Activated CD8-positive, alpha-beta T cell treated with anti-CD3 and anti-CD28 coated beads for 36 hours (primary cell): ENCODE measurements at places on chromosomes 1 and 21. TPM values are rescaled to one million over a fixed set of nuclear protein-coding genes. Genes with fewer than 3 reads are reported as not detected.

The DAB1 gene
- not detected for total RNA-seq

The FNDC5 gene
- total RNA-seq, result not detected

- peaks cover 20% of the 10 kb centered on the region for H3K4me1 ChIP-seq
- H3K36me3 ChIP-seq, result peaks cover 31% of the 10 kb centered on the region
- peak overlapping the region; percentile 94 for H3K27ac ChIP-seq
- H3K4me3 ChIP-seq, result peak overlapping the region; percentile 94
- peak; percentile 32 for DNase-seq
Observed at GRCh38 chr1:160284220-160284781, 632 bp downstream of the PEX19 start.

- H3K36me3 ChIP-seq, result peaks cover 29% of the 10 kb centered on the region
- DNase-seq, result peak; percentile 80
- peak overlapping the region; percentile 98 for H3K27ac ChIP-seq
- peaks cover 78% of the 10 kb centered on the region for H3K4me1 ChIP-seq
- H3K27me3 ChIP-seq, result no peaks in the 10 kb centered on the region
Observed at GRCh38 chr1:26289158-26290059, 9.5 kb downstream of the SH3BGRL3 start.

DNA sequence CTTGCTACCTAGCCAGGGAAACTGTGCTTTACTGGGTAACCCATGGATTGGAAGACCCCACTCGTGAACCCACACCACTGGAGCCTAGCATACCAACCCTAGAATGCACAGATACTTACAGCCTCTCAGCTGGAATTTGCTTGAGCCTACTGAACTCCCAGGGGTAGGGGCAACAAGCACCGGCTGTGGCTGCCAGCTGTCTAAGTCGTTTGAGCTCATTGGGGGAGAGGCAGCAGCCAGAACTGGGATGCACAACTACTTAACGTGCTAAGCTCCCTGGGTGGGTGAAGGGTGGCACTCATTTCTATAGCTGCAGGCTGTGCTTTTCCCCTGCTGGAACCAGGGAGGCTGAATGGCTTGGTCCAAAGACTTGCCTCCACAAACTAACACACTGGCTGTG, 212.4 kb downstream of the ZNF648 start:
- no peaks in the 10 kb centered on the region for H3K4me1 ChIP-seq
- no peak overlapping the region for H3K4me3 ChIP-seq
- H3K27me3 ChIP-seq, result peaks cover 10% of the 10 kb centered on the region

- H3K4me1 ChIP-seq, result peaks cover 56% of the 10 kb centered on the region
- no peak overlapping the region for H3K27ac ChIP-seq
- no peak for DNase-seq
- H3K27me3 ChIP-seq, result no peaks in the 10 kb centered on the region
Observed at GRCh38 chr1:185059950-185060571, 14.7 kb downstream of the RNF2 start.

DNA sequence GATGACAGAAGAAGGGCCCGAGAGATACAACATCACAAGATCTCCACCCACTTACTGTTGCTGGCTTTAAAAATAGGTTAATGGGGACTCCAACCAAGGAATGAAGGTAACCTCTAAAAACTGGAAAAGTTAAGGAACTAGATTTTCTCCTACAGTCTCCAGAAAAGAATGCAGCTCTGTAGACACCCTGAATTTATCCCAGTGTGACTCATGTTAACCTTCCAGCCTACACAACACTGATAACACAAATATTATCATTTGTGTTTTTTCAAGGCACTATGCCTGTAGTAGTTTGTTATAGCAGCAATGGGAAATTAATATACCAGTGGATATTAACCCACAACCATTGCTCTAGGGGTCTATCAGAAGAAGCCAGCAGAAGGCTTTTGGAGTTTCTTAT, 730.7 kb upstream of the ZP4 start:
- H3K4me1 ChIP-seq, result no peaks in the 10 kb centered on the region
- H3K27me3 ChIP-seq, result no peaks in the 10 kb centered on the region
- no peak overlapping the region for H3K27ac ChIP-seq
- no peak overlapping the region for H3K4me3 ChIP-seq
- DNase-seq, result no peak

The FCGR3B gene
- total RNA-seq, result not detected

DNA sequence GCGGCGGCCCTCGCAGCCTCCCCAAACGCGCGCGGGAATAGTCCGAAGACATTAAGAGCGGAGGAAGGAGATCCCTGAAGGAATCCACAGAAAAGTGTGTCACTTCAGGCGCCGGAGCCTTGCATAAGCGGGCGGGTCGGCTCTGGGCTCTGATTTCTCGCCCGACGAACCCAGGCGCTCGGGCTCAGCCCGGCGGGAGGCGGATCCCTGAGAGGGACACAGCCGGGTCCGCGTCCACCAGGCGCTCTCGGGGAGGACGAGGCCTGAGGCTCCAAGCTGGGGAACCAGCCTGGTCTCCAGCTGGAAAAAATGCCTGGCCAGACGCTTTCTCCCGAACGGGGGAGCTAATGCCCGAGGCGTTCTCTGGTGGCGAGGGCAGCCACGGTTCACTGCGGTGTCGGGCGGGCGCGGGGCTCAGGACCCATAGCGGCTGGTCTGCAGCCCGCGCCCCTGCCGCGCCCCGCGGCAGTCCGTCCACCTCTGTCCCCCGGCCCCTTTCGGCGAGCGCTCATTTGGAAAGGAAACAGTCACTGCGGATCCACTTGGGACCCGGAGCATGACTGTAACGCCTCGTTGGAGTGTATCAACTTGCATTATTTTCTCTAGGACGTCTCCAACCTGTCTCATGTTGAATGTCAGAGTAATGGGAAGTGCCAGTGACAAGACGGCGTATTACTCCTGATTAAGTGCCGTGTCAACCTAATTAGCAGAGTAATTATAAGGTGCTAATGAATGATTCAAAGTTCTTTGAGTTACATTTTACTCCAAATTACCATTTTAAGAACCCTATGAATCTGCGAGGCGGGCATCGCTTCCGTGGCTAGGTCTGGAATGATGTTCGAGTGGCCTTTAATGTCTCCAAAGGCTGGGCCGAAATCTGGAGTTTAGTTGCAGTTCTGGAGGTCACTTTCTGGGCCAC, 1.6 kb upstream of the BARHL2 start:
- peaks cover 83% of the 10 kb centered on the region for H3K27me3 ChIP-seq
- peaks cover 20% of the 10 kb centered on the region for H3K36me3 ChIP-seq
- peaks cover 23% of the 10 kb centered on the region for H3K4me1 ChIP-seq

DNA sequence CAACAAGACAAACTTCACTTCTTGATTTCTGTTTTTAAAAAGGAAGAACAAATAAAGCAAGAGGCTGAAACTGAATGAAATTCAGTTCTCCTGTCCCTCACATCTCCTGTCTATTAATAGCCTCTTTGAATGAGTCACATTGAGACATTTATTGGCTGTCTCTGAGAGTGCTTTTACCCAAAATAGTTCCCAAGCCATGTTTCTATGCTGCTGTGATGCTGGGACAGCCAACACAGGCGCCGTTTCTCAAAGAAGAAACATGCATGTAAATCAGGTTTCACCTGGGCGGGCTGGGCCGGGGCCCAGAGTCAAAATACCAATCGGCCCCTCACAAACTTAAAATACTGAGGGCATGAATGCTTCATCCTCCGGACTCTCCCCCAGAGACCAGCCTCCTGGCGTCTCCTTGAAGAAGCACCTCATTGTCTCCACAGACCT, 105.2 kb downstream of the EDEM3 start:
- H3K4me1 ChIP-seq, result no peaks in the 10 kb centered on the region
- H3K27me3 ChIP-seq, result peaks cover 7% of the 10 kb centered on the region
- DNase-seq, result no peak
- H3K27ac ChIP-seq, result no peak overlapping the region

DNA sequence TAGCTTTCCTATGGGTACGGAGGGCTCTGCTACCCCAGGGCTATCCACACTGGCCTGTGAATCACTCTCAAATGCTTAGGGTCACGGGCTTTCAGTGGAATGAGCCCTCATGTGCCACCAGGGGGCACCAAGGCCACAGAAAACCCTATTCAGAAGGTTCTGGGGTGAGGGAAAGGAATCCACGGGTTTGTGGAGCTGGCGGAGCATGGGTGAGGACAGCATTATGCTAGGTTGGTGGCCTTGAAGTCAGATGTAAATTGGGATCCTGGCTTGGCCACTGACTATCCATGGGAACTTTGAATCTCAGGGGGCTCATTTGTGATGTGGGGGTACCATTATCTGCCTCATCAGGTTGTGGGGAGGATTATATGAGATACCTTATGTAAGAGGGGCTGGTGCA, 5.1 kb upstream of the LAMTOR5 start:
- H3K27me3 ChIP-seq, result no peaks in the 10 kb centered on the region
- H3K36me3 ChIP-seq, result peaks cover 1% of the 10 kb centered on the region
- H3K4me1 ChIP-seq, result peaks cover 10% of the 10 kb centered on the region
- H3K4me3 ChIP-seq, result no peak overlapping the region

The PADI4 gene
- 1.8 TPM for total RNA-seq

- no peaks in the 10 kb centered on the region for H3K4me1 ChIP-seq
- H3K4me3 ChIP-seq, result no peak overlapping the region
- no peaks in the 10 kb centered on the region for H3K27me3 ChIP-seq
- H3K36me3 ChIP-seq, result no peaks in the 10 kb centered on the region
- no peak for DNase-seq
- no peak overlapping the region for H3K27ac ChIP-seq
Observed at GRCh38 chr1:106880226-106880625, 176.2 kb upstream of the PRMT6 start.

DNA sequence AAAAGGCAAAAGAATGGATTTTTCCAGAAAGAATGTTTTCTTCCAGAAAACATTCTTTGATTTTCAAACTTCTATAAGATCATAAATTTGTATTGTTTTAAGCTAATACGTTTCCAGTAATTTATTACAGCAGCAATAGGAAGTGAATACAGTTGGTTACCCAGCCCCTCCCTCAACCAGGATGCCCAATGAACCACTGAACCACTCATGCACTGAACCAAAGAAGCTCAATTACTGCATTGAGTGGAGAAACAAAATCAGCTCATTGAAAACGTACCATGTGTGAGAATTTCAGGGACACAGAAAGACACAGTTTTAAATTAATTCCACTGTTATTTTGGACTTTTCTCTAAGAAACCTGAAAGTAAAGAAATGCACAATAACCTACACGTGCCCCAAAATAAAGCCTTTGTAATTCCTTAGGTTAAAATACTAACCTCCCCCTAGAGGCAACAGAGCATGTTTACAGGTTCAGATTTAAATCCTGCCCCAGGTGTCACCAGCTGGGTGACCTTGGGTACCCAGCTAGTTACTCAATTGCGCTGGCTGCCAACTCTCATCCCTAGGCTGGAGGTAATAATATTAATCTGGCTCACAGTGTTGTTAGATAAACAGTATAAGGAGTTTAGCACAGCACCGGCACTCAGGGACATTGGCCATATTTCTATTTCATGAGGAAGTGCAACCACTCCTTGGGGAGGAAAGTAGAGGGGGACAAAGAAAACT, 111.7 kb downstream of the NMNAT2 start:
- peaks cover 4% of the 10 kb centered on the region for H3K27me3 ChIP-seq
- H3K4me1 ChIP-seq, result peaks cover 7% of the 10 kb centered on the region
- no peaks in the 10 kb centered on the region for H3K36me3 ChIP-seq
- no peak overlapping the region for H3K4me3 ChIP-seq
- DNase-seq, result no peak

DNA sequence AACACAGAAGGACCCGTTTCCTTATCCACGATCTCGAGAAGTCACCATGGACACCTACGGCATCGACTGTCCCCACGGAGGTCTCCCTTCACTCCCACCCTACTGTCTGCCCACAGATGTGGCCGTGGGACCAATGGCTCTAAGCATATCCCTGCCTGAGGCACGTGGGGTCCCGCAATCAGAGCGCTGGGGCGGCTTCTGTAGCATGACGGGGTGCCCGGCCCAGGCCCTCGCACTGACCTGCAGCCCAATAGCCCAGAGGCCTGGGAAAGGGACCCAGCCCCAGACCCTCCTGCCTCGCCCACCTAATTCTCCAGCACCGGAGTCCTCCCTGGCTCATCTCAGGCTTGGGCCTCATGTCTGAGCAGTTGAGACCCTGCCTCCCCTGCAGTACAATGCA, 132.5 kb downstream of the NPHP4 start:
- no peaks in the 10 kb centered on the region for H3K27me3 ChIP-seq
- H3K36me3 ChIP-seq, result no peaks in the 10 kb centered on the region
- H3K4me3 ChIP-seq, result no peak overlapping the region
- H3K4me1 ChIP-seq, result no peaks in the 10 kb centered on the region
- DNase-seq, result no peak
- no peak overlapping the region for H3K27ac ChIP-seq

- DNase-seq, result no peak
- H3K4me3 ChIP-seq, result no peak overlapping the region
- H3K4me1 ChIP-seq, result no peaks in the 10 kb centered on the region
- H3K27ac ChIP-seq, result no peak overlapping the region
- H3K27me3 ChIP-seq, result no peaks in the 10 kb centered on the region
Observed at GRCh38 chr1:194084755-194085154, 898.3 kb upstream of the B3GALT2 start.

DNA sequence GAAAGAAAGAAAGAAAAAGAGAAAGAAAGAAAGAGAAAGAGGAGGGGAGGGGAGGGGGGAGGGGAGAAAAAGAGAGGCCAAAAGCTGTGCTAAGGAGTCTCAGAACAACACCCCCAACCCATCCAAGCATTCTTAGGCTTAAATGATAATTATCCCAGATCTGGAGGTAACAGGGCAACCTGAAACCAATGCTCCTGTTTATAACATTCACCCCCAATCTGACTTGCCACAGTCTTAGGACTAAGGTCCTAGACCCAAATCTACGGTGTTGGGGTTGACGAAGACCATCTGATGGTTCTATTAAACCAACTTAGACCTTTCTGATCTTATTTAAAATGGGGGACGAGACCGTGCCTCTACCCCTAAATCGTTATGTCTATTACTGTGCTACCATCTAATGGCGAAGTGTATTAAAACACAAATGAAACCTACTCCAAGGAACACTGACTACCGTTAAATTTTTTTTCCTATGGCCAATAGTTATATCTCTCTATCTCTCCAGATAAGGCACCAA, 119.3 kb upstream of the CDC42BPA start:
- H3K4me3 ChIP-seq, result no peak overlapping the region
- no peak overlapping the region for H3K27ac ChIP-seq
- H3K4me1 ChIP-seq, result no peaks in the 10 kb centered on the region
- H3K27me3 ChIP-seq, result peaks cover 20% of the 10 kb centered on the region

The CELA3A gene
- not detected for total RNA-seq

GRCh38 chr1:4755301-4755845, 101.0 kb downstream of the AJAP1 start:
- DNase-seq, result no peak
- H3K36me3 ChIP-seq, result no peaks in the 10 kb centered on the region
- no peak overlapping the region for H3K4me3 ChIP-seq
- H3K4me1 ChIP-seq, result no peaks in the 10 kb centered on the region
- H3K27ac ChIP-seq, result no peak overlapping the region

DNA sequence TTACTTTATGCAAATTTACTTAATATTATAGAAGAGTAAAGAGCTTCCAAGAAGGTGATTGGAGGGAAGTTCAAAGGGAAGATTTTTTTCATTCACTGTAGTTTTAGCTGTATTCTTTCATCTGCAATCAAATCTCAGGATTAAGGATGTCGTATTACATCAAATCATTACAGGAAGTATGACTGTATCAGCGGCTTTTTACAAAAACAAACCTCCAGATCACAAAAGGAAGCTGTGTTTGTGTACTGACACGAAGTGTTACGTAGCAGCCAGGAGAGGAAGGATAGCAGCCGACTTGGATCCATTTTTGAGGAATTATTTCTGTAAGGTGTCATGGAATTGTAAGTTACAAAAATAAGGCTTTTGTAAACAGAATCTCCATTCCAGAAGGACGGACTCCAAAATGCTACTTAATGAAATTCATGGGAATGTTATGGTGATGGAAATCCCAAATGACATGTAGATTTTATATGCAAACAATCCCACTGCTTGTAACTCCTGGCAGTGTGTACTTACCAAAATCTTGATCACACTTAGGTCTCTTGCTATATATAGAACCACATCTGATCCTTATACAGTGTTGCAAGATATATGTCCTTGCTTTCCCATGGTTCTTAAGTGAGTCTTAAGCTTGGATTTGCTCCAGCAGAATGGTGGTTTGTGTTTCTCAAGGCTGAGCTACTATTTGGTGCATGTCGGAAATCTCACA, 49.8 kb downstream of the KCNJ15 start:
- peaks cover 6% of the 10 kb centered on the region for H3K4me1 ChIP-seq
- no peaks in the 10 kb centered on the region for H3K27me3 ChIP-seq

The GIPC2 gene
- total RNA-seq, result 0.41 TPM
